ENCODE measurements at places on chromosomes 6 and 20.

DNA sequence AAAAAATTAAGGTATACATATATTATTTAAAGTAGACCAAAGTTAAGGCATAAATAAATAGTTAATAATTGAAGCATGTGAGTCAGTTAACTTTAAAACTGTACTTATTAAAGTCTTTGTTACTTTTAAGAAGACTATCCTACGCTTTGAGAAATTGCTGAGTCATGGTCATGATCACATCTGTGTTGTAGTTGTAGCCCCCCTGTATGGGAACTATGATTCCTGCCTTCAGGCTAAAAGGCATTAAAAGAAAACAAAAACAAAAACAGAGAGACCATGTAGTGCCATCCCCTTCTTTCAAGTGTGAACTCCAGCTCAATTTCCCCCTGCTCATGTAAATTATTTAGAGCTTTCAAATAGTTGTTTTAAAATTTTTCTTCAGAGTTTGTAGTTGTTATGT lies 123.4 kb downstream of the FLRT3 start:
- DNase-seq, result no peak

- no peak for DNase-seq
Observed at GRCh38 chr20:45016089-45016671, 49.9 kb downstream of the STK4 start.

GRCh38 chr6:169263836-169264608 lies 10.4 kb upstream of the THBS2 start:
- DNase-seq, result no peak

DNA sequence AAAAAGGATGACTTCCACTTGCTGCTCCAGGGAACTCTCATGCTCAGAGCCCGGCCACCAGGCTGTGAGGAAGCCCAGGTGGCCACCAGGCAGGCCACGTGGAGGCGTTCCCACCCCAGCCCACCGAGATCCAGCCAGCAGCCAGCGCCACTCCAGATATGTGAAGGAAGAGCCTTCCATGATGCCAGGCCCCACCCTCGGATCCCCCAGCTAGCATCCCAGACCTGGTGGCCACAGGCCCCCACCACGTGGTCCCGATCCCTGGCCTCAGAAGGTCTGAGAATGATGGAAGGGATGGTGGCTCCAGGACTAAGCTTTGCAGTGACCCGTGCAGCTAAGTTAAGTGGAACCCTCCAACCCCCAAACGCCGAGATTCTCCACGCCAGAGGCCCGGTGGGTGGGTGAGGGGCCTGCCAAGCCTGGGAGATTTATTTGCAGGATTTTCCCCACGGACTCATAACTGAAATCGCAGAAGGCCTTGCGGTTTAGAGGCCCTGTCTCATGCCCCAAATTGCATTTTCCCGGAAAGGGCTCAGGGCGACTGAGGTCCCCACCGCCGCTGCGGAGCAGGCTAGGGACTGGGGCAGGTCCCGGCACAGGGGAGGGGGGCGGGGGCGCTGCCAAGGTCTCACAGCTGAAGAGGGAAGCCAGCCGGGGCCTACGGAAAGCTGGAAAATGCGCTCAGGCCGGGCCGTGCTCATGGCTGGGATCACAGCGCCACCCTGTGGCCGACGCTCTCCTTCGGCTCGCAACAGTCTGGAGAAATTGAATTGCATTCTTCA lies 31.1 kb upstream of the CST7 start:
- DNase-seq, result peak; percentile 49

DNA sequence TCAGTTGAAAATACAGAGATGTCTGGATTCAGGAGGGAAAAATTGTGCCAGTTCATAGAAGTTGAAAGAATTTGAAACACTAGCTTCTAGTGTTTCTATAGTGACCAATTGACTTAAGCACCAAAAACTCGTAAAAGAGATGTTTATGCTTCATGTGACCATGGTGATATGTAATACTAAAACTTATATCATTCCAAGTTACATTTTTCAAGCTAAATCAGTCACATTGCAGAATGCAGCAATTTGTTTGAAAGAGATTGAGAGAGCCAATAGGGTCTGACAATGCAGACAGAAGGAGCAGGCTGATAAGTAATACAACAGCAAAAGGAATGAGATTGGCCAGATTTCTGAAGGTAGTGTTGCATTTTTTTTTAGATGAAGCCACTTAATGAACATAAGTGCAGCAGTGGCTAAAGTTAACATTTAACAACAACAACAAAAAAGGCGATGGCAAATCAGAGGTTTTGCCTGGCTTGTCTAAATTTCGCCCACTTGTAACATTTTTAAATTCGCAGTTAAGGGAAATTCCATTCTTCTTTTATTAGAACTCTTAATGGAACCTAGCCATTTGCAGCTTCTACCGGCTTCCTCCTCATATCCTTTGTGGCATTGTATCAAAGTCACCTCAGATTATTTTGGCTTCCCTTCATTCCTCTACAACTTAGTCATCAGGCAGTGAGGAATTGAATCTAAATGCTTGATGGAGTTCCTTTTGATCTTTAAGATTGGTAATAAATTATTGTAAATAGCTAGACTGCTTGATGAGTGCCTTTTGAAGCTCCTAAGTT lies 484.0 kb upstream of the SOX4 start:
- DNase-seq, result no peak

GRCh38 chr6:11650025-11650696 lies 112.6 kb downstream of the TMEM170B start:
- no peak for DNase-seq

DNA sequence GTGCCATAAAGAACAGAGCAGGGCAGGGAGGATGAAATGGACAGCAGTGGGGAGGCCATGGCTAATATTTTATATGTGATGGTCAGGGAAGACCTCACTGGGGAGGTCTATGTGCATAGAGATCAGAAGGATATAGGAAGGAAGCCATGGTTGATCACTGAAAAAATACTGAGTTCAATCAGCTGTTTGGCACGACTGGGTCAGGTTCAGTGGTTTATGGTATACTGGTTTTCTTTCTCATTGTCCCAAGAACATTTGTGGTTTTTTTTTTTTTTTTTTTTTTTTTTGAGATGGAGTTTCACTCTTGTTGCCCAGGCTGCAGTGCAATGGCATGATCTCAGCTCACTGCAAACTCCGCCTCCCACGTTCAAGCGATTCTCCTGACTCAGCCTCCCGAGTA lies 78.3 kb upstream of the TIAM2 start:
- no peak for DNase-seq

DNA sequence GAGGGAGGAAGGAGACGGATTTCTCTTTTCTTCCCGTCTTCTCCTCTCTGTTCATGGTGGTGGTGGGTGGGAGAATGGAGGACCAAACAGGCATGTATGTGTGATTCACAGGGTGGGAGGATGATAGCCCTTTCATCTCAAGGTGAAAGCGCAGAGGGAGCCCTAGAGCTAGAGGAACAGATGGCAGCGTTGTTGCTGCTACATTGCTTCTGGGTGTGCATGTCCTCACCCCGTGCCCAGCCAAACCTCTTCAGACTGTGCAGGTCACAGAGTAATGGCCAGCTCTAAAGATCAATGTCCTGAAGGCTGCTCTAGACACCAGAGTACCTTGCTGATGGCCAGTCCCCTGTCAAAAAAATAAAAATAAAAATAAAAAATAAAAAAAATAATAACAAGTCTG lies 301.8 kb downstream of the TBC1D7 start:
- no peak for DNase-seq

- DNase-seq, result no peak
Observed at GRCh38 chr20:19833395-19833794, 75.3 kb downstream of the RIN2 start.

- no peak for DNase-seq
Observed at GRCh38 chr6:170174124-170174770, 116.6 kb downstream of the DLL1 start.

GRCh38 chr6:107132330-107132954 lies 17.1 kb upstream of the BEND3 start:
- peak; percentile 8 for DNase-seq

DNA sequence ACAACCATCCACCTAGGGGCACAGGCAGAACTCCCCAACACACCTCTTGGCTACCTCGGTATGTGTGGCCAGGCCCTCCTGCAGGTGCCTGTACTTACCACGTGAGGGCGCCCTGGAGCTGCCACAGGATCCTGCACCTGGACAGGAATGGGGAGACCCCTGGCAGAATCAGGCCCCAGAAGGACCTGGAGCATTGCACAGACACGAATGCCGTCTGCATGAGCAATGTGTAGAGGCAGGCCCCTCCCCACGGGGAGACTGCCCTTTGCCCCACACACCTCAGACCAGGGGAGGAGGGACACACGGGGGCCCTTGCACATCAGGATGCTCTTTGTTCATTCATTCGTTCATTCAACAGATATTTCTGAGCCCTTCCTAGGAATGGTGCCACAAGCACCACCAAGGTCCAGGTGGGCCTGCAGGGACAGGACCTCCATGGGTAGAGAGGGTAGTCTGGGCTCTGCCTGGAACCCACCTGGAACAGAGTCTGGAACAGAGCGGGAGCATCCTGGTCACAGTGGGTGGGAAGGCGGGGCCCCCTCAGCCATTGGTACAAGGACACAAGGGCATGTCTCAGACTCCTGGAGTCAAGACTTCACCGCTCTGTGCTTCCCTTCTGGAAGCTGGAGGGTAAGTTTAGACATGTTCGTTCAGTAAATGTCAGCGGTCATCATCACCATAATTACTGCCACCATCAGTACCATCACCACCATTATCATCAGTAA lies 32.3 kb downstream of the YTHDF1 start:
- peak; percentile 15 for DNase-seq

DNA sequence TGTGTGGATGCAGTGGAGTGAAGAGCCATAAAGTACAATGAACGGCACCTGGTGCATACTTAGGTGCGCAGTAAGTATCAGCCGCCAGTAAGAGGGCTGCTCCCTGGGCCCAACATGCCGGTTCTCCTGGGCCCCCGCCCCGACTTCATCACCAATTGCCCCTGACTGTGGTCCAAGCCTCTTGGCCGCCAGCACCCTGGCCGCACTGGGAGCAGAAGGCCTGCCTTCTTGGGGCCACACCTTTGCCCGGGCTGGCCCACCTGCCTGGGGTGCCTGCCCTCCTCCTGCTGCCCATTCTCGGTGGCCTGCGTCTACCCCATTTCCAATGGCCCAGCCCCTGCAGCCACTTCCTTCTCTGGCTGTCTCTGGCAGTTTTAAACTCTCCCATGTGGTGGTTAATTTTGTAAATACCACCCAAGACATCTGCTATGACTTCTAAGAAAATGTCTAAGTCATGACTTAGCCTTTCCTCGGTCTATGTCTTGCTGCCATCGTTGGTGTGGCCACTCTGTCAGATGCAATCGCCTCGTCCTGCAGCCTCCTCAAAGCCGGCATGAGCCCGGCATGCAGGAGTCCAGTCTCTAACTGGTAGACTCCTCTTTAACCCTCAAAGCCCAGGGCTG lies 36.8 kb downstream of the PMEPA1 start:
- no peak for DNase-seq

- DNase-seq, result no peak
Observed at GRCh38 chr6:136527831-136528230, 22.4 kb downstream of the MAP7 start.

- no peak for DNase-seq
Observed at GRCh38 chr6:162198925-162199324, 528.6 kb downstream of the PRKN start.

DNA sequence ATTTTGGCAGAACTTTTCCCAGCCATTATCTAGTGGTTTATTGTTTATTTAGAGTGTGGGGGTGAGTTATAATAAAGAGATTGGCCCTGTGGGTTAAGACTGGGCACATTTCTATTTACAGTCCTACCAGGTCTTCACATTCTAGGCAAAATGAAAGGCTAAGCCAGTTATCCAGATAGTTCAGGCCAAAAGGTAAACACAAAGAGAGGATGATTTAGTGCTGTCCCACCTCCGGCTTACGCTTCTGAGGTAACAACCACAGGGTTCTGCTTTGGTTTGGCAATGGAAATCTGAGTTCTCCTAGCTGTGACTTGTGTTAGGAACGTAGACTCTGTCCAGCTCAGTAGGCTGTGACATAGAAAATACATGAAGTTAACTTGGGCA lies 50.3 kb upstream of the PTPRK start:
- DNase-seq, result no peak

DNA sequence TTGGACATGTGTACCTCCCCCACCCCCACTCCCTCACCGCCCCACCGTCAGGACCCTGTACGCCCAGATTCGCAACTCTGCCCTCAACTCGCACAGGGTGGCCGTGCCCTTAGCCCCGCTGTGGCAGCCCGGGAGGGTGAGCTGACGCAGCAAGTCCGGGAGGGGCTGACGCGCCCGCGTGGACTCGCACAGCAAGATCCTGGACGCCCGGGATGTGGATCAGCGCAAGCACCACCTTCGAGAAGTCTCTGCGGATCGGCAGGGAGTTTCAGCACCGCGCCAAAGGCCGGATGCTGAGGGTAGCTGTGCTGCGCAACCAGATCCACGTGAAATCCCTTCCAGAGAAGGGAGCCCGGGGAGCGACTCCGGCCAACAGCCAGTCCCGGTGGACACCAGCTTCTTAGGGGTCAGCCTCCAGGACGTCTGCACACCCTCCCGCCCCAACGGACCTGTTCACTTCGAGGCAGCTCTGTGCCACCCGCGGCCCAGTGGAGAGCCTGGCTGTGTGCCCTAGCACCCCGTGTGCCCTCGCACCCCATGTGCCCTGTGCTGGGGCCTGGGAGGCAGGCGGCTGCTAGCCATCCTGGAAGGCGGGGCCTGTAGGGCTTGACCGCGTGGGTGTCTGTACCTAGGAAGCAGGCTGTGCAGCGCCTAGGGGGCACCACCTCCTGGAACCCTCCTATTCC lies 6.7 kb upstream of the GJA10 start:
- no peak for DNase-seq

DNA sequence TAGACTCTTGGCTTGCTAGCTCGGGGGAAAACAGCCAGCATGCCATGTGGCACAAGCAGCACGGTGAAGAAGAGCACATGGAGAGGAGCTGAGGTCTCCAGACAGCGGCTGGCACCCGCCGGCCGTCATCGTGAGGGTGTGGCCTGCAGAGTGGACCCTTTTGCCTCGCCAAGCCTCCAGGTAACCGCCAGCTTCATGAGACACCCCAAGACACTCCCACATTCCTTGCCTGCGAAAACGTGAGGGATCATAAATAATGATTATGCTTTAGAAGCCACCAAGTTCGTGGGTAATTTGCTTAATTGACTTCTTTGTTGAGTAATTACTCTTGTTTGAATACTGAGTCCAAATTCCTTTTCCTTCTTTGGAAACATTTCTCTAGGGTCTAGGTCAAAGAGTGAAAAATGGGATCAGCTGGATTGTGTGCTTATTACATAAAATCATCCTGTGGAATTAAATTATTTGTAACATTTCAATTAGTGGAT lies 23.2 kb downstream of the FAM50B start:
- DNase-seq, result no peak

DNA sequence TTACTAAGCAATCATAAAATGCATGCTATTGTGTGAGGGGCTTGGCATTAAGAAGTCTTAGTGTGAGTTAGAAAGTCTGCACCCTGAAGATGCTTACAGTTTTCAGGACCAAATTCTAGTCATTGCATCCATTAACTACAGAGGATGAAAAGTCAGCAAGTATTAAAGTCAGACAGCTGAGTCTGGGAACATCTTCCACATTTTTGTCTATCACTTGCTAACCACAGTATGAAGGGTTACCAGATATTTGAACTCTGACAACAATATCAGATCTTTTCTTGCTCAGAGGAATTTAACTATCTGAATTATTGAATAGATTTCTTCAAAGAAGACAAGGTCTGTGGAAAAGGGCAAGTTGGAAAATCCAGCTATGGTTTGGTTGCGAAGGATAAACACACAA lies 264.4 kb downstream of the BTBD9 start:
- DNase-seq, result no peak

GRCh38 chr20:57411406-57412283 lies 20.4 kb downstream of the RBM38 start:
- DNase-seq, result no peak

Data from stimulated activated CD4-positive, alpha-beta T cell treated with anti-CD3 and anti-CD28 coated beads, Interleukin-4, amount 100 ng/mL, for 4 hours (primary cell).